WERI-Rb-1 (cell line): ENCODE measurements at places on chromosomes 11 and 22.

GRCh38 chr22:44112191-44112590 is 68.5 kb upstream of the PARVG start:
- DNase-seq, result no peak

DNA sequence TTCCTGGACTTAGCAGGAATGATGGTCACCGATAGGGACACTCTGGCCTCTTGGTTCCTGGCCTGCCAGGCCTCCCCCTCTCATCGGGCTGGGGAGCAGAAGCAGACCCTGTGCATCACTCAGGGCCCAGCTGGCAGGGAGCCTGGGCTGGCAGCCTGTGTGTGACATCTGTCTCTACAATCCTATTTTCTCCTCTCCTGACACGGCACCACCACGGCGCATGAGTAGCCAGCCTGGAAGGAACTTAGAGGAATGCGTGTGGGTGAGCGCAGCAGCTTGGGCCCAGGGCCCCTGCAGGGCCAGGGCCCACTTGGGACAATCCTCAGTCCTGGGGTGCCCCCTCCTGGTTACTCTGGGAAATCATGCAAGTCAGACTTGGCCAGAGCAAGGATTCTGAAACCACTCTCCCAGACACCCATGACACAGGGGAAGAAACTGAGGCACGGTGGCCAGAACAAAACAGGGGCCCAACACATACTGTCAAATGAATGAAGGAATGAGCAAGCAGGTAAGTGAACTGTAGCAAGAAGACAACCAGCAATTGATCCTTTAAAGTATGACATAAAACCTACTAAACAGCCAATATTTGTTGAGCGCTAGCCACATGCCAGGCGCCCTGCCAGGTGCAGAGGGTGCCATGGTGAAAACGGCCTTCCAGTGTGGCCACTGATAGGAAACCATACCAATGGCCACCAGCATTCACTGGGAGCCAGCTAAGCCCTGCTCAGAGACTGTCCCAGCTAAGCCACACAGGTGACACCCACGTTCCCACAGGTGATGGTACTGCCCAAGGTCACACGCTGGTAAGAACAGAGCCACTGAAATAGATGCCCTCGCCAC is 13.3 kb downstream of the RSPH14 start:
- peak; percentile 91 for DNase-seq

DNA sequence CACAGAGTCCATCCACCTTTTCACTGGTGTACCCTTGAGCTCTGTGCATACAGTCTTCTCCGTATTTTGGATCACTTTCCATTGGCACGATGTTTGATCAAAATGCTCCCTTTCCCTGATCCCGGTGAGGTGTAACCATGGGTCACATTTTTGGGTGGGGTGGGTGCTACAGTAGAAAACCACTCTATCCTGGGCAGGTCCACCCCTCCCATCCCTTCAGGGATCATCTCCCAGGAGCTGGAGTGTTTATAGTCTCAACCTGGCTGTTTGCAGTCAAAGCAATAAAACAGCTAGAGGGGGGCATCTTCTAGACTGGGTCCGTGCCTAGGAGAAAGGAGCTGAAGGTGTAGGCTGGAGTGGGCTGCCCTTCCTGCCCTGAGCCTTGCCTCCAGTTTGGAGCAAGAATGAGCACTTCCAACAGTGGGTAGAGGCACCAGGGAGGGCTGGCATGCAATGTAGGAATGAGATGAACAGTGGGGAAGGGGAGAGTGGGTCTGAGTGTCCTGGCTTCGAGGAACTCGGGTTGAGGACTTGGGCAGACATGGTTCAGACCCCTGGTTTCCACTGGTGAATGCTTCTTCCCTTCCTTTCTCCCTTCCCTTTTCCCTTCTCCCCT is 38.8 kb downstream of the RNF141 start:
- no peak for DNase-seq

DNA sequence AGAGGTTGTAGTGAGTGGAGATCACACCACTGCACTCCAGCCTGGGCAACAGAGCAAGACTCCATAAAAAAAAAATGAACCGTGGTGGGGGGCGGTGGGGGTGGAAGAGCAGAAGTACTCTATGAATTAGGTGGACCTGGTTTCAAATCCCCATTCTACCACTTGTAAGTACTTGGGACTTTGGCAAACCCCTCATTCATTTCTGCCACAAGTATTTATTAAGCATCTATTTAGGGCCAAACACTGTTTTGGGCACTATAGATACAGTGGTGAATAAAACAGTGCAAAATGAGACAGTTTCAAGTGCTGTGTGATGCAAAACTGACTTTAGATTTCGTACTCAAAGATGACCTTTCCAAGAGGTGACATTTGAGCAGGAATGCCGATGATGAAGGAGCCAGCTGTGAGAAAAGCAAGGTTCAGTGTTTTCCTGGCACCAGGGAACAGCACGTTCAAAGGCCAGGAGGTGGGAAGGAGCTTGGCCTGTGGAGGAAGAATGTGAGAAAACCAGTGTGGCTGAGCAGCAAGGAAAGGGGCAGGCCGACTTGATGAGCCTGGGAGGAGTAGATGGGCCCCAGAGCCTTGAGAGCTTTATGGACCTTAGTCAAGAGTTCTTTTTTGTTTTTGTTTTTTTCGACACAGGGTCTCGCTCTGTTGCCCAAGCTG is 1.4 kb upstream of the TMEM134 start:
- DNase-seq, result no peak

- no peak for DNase-seq
Measured at GRCh38 chr11:48055292-48056132, 75.2 kb downstream of the PTPRJ start.

GRCh38 chr11:69377953-69378302 is 84.0 kb downstream of the MYEOV start:
- DNase-seq, result no peak

- DNase-seq, result no peak
Measured at GRCh38 chr11:122633219-122633829, 22.2 kb upstream of the UBASH3B start.

- no peak for DNase-seq
Measured at GRCh38 chr11:36162006-36162882, 127.0 kb downstream of the COMMD9 start.

GRCh38 chr11:34501949-34502348 is 11.6 kb downstream of the ELF5 start:
- DNase-seq, result no peak

- DNase-seq, result no peak
Measured at GRCh38 chr11:118169300-118170140, 6.9 kb downstream of the SCN2B start.

GRCh38 chr22:44396727-44397722 is 84.3 kb upstream of the SHISAL1 start:
- no peak for DNase-seq

DNA sequence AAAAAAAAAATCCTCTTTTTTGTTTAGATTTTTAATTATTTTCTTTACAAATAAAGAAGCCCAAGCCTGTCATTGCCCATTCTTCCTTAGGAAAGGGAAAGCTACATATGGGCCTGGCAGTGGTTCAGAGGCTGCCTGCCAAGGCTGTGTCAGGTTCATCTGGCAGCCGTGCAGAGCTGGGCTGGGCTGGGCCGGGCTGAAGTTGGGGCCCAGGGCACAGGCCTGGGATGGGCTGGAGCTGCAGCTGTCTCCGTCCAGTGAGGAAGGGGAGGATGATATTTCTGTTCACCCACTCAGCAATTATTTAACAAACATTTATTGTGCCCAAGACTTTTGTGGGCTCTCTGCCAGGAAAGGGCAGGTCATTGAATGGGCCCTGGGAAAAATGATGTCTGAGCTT is 4.6 kb downstream of the PRR5L start:
- DNase-seq, result no peak

DNA sequence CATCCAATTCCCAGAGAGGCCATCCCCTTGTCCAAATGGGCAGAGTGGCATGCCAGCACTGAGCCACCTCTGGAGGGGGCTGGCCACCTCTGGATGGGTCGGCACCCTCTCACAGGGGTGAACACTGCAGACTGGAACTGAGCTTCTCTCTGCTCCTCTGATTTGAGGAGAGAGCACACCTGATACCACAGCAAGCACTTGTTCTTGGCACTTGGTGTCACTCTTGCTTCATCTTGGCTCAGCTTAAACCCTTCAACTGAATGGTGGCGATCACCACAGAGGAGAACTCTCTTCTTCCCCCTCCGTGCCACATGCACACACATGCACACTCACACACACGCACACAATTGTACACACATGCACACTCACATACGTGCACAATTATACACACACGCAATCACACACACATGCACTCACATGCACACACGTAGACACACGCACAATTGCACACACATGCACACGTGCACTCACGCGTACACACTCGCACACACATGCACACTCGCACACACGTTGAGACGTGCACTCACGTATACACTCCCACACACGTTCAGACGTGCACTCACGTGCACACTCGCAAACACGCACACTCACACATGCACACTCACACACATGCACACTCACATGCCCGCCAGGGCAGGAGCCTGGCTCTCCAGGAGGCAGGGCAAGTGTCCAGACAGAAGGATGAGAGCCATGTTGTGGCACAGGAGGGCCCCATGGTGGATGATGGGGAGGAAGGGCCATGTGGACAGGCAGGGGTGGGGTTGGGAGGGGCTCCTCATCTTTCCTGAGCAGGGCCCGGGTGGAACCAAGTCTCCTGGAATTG is 23.4 kb downstream of the OVOL1 start:
- DNase-seq, result no peak

DNA sequence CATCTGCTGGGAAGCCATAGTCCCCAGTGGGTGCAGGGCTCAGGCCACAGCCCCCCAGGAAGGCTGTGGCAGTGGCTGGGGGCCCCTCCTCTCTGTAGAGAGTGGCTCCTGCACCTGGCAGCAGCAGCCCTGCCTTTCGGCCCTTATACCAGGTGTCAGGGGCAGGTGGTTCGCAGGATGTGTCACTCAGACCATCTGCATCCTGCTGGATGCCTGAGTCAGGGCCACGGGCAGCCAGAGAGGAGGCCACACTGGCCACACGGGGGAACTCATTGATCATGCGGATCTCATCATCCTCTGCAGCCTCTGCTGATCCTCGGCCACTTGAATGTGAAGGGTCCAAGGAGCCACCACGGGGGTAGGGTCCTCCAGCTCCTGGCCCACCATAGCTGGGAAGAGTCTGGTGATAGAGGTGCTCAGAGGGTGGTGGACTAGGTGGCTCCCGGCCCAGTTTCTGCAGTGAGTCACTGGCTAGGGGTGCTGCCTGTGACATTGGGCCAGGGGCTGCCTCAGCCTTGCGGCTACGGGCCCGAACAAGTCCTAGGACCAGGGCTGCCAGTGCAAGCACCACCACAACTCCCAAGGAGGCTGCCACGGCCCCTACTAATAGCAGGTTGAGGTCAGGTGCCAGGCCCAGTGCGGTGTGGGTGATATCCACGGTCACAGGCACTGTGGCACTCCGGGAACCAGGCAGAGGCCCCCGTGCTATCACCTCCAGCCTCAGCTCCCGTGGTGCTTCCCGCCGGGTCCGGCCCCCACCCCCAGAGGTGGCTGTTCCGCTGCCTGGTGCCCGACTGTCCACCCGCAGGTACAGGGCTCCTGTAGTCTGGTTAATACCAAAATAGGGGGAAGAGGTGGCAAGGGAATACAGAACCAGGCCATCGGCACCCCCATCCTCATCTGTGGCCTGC is 3.3 kb upstream of the TPP1 start:
- no peak for DNase-seq

GRCh38 chr11:103294516-103294915 is 185.3 kb downstream of the DYNC2H1 start:
- no peak for DNase-seq

DNA sequence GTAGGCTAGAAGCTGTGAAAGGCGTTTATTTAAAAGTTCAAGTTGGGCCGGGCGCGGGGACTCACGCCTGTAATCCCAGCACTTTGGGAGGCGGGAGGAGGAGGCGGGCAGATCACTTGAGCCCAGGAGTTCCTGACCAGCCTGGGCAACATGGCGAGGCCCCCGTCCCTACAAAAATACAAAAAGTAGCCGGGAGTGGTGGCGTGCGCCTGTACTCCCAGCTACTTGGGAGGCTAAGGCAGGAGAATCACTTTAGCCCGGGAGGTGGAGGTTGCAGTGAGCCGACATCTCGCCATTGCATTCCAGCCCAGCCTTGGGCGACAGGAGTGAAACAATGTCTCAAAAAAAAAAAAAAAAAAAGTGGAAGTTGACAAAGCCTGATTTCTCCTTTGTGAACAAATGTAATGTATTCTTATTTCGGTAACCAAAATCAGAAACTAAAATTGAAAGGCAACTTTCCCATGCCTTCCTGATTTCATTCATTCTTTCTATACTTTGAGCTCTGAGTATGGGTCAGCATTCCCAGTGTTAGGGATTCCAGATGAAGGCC is 825 bp downstream of the PTPMT1 start:
- DNase-seq, result peak; percentile 39

- DNase-seq, result no peak
Measured at GRCh38 chr11:68536706-68537105, 76.2 kb downstream of the PPP6R3 start.

- DNase-seq, result no peak
Measured at GRCh38 chr11:12214751-12215150, 104.4 kb downstream of the MICAL2 start.

GRCh38 chr11:118434553-118435289 is 1.6 kb upstream of the KMT2A start:
- peak; percentile 64 for DNase-seq

GRCh38 chr11:2685566-2686359 is 14.0 kb downstream of the KCNQ1OT1 start:
- DNase-seq, result no peak

- no peak for DNase-seq
Measured at GRCh38 chr22:31130873-31131272, 8.1 kb downstream of the INPP5J start.
